ENCODE measurements at places on chromosomes 2 and 18.

GRCh38 chr18:53610957-53611356, 613.5 kb downstream of the MBD2 start:
- no peaks in the 10 kb centered on the region for H3K36me3 ChIP-seq
- H3K27me3 ChIP-seq, result no peaks in the 10 kb centered on the region
- no peaks in the 10 kb centered on the region for H3K4me1 ChIP-seq
- H3K27ac ChIP-seq, result no peak overlapping the region

GRCh38 chr2:36277146-36277808, 78.3 kb upstream of the CRIM1 start:
- H3K27ac ChIP-seq, result no peak overlapping the region
- H3K4me1 ChIP-seq, result no peaks in the 10 kb centered on the region
- no peaks in the 10 kb centered on the region for H3K27me3 ChIP-seq
- no peak overlapping the region for H3K4me3 ChIP-seq
- no peaks in the 10 kb centered on the region for H3K36me3 ChIP-seq
- DNase-seq, result peak; percentile 12

DNA sequence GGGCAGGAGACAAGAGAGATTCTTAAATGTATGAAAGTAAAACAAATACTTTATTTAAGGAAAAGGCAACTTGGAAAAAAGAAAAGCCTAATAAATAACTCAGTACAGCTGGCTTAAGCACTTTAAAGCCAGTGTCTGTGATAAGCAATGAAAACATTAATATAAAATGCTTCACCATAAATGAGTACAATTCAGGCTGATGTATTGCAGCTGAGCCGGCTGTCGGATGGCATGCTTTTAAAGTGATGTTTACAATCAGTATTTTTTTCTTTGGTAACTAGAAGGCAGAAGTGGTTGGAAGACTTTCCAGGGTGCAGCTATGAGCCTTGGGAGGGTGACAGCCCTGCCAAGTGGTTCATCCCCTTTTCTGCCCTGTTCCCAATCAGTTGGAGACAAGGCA, 58.7 kb upstream of the CELF4 start:
- H3K36me3 ChIP-seq, result no peaks in the 10 kb centered on the region
- H3K4me3 ChIP-seq, result no peak overlapping the region
- no peaks in the 10 kb centered on the region for H3K4me1 ChIP-seq
- H3K27me3 ChIP-seq, result no peaks in the 10 kb centered on the region

- DNase-seq, result no peak
- H3K27me3 ChIP-seq, result no peaks in the 10 kb centered on the region
- H3K4me3 ChIP-seq, result no peak overlapping the region
- no peaks in the 10 kb centered on the region for H3K4me1 ChIP-seq
- no peak overlapping the region for H3K27ac ChIP-seq
Measured at GRCh38 chr2:126676221-126677175, 20.5 kb downstream of the GYPC start.

GRCh38 chr2:229780856-229781773, 66.8 kb upstream of the DNER start:
- H3K4me3 ChIP-seq, result no peak overlapping the region
- peaks cover 14% of the 10 kb centered on the region for H3K36me3 ChIP-seq
- peak; percentile 12 for DNase-seq
- no peaks in the 10 kb centered on the region for H3K27me3 ChIP-seq
- peaks cover 2% of the 10 kb centered on the region for H3K4me1 ChIP-seq
- H3K27ac ChIP-seq, result no peak overlapping the region

GRCh38 chr2:231523451-231524285, 6.6 kb downstream of the NMUR1 start:
- no peaks in the 10 kb centered on the region for H3K36me3 ChIP-seq
- no peak for DNase-seq
- no peak overlapping the region for H3K27ac ChIP-seq
- H3K4me1 ChIP-seq, result no peaks in the 10 kb centered on the region
- H3K27me3 ChIP-seq, result no peaks in the 10 kb centered on the region
- H3K4me3 ChIP-seq, result no peak overlapping the region

DNA sequence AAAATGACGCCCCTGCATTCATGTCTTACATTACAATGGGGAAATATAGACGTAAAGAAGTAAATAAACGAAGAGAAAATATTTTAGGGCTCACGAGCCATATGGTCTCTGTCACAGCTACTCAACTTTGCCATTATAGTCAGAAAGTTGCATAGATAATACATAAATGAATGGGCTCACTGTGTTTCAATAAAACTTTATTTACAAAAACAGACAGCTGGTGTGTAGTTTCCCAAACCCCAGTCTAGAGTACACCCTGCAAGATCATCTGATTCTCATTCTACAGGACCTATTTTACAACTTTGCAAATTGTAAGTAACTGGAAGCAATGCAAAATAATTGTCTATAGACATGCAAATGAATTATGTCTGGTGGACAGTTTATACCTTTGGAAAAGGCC, 57.5 kb downstream of the NOL10 start:
- H3K4me3 ChIP-seq, result no peak overlapping the region
- peaks cover 7% of the 10 kb centered on the region for H3K36me3 ChIP-seq
- H3K27me3 ChIP-seq, result no peaks in the 10 kb centered on the region
- H3K4me1 ChIP-seq, result no peaks in the 10 kb centered on the region
- DNase-seq, result no peak

DNA sequence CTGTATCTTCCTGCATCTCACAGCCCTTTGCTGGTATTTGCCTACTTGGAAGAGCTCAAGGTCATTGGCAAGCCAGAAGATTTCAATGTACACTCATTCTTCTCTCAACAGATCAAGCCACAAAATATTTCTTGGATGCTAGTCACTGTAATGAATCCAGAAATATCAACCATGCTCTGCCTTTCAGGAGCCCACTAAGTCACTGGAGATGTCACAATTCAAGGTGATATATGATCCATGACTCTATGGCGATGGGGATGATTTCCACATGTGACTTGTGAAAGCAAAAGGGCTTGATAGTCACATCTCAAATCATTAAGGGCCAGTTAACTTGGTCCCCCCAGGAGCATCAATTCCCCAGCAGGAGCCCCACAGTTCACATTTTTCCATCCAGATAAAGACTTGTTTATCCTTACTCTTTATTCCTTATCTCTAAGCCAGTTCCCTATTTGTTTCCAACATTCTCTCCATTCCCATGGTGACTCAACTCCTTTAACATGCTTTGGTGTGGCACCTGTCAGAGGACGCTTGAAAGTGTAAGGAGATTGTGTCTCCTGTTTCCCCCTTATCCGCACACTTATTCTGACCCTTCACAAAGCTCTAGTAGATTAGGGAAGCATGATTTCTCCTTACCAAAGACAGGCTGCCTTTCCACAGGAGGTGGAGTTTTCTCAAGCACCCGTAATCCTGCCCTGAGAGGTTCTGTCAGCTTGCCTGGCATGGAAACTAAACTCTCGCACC, 15.8 kb downstream of the PKDCC start:
- no peak overlapping the region for H3K27ac ChIP-seq
- H3K4me1 ChIP-seq, result no peaks in the 10 kb centered on the region
- DNase-seq, result no peak
- H3K4me3 ChIP-seq, result no peak overlapping the region
- no peaks in the 10 kb centered on the region for H3K36me3 ChIP-seq

DNA sequence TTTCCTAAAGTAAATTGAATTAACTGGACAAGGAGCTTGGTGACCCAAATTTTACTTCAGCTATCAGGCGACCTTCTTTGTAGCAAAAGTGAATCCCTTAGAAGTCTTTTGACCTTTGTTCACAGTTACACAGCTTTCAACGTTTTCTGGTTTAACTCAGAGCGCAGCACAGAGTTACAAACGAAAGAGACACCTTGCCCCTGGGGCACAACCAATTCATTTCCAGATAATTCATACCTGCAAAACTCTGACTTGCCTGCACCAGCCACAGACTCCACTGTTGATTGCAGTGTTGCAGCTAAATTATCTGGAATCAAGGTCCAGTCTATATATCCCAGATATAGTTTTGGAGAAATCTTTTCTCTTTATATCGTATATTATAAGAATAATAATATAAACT, 358.6 kb upstream of the VWC2L start:
- H3K27me3 ChIP-seq, result no peaks in the 10 kb centered on the region
- no peak overlapping the region for H3K4me3 ChIP-seq
- H3K4me1 ChIP-seq, result no peaks in the 10 kb centered on the region
- no peak for DNase-seq
- H3K36me3 ChIP-seq, result no peaks in the 10 kb centered on the region

- no peaks in the 10 kb centered on the region for H3K4me1 ChIP-seq
- H3K27me3 ChIP-seq, result 0 out of 2 replicates have a peak, but pooled peaks cover 6% of the 10 kb centered on the region
- H3K27ac ChIP-seq, result no peak overlapping the region
- no peak for DNase-seq
- H3K36me3 ChIP-seq, result no peaks in the 10 kb centered on the region
Measured at GRCh38 chr2:205352593-205352992, 329.7 kb upstream of the NRP2 start.

- no peak overlapping the region for H3K27ac ChIP-seq
- H3K36me3 ChIP-seq, result no peaks in the 10 kb centered on the region
- no peaks in the 10 kb centered on the region for H3K27me3 ChIP-seq
Measured at GRCh38 chr18:33532978-33533377, 45.0 kb upstream of the ASXL3 start.

GRCh38 chr2:223166215-223166493, 114.2 kb downstream of the KCNE4 start:
- H3K4me1 ChIP-seq, result no peaks in the 10 kb centered on the region
- H3K27ac ChIP-seq, result no peak overlapping the region

DNA sequence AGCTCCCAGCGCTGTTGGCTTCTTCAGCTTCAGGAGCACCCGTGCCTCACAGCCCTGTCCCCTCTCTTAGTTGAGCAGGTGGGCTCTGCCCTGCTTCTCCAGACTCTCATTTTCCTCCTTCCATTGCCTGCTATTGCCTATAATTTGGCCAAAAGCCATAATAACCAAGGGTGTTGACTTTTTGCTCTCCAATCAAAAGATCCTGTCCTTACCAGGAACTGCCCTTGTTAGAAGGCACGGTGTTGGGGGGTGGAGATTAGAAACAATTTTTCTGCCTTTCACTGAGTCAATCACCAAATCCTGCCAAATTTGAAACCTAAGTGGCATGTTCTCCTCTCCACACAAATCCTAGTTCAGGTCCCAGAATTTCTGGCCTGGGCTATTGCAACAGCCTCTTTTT, 16.7 kb upstream of the PDIA6 start:
- no peaks in the 10 kb centered on the region for H3K36me3 ChIP-seq
- H3K27me3 ChIP-seq, result no peaks in the 10 kb centered on the region
- no peak overlapping the region for H3K27ac ChIP-seq
- no peak for DNase-seq
- no peaks in the 10 kb centered on the region for H3K4me1 ChIP-seq
- H3K4me3 ChIP-seq, result no peak overlapping the region

DNA sequence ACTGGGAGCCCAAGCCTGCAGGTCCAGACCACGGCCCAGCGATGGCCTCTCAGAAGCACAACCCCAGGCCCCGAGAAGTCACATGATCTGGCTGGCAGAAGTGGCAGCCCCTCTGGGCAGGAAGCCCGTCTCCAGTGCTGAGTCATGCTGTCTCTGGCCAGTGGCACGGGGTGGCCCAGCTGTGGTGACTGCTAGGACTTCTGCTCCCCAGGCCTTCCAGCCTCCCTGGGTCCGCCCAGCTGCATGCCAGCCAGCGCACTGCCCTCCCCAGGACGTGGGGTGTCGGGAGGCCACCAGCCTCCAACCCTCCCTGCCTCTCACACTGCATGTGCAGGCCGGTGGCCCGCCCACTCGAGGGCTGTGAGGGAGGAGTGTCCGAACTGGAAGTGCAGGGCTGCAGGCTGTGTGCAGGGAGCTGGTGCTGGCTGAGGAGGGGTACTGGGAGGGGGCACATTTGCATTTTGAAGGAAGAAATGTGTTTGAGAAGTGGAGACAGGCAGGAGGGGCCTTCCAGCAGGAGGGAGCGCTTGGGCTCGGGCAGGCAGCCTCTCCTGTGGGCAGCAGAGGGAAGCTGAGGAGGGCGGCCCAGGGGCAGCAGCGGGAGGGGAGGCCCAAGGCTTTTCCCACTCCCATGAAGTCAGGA, 17.0 kb upstream of the HPCAL1 start:
- H3K4me3 ChIP-seq, result no peak overlapping the region
- no peaks in the 10 kb centered on the region for H3K27me3 ChIP-seq
- H3K36me3 ChIP-seq, result no peaks in the 10 kb centered on the region
- peak; percentile 71 for DNase-seq

DNA sequence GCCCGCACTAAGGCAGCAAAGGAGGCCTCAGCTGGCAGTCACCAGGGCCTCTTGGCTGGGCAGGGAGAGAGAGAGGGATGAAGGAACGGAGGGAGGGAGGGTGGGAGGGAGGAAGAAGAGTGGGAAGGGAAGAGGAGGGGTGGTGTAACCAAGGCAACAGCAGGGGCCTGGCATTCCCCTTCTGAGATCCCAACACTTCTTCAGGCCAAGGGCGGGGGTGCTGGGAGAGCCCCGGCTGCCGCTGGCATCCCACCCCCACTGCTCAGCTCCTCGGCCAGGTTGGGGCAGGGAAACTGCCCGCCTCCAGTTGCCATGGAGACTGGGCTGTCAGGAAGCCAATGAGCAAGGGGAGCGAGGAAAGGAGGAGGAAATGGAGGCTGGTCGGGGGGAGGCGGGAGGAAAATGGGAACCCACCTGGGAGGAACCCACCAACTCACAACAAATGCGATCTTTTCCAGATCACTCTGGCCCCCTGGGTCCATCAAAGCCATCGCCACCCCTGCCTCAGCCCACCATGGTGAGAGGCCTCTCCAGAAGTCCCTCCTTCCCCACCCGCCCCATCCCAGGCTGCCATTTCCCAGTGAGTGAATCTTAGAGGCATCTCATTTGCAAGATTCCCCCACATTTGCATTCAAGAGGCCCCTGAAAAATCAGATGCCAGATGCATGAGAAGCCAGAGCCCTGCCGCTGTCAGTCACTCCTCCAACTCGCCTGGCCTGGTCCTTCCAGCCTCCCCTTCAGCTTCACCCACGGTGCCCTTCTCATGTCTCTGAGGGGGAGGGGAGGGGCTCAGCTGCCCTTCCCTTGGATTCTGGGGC, 12.4 kb downstream of the SH2D6 start:
- H3K4me3 ChIP-seq, result no peak overlapping the region
- no peaks in the 10 kb centered on the region for H3K36me3 ChIP-seq
- H3K4me1 ChIP-seq, result peaks cover 49% of the 10 kb centered on the region
- H3K27ac ChIP-seq, result no peak overlapping the region

- no peak overlapping the region for H3K4me3 ChIP-seq
- no peaks in the 10 kb centered on the region for H3K4me1 ChIP-seq
- no peaks in the 10 kb centered on the region for H3K27me3 ChIP-seq
- no peak overlapping the region for H3K27ac ChIP-seq
- DNase-seq, result no peak
Measured at GRCh38 chr2:240479111-240479501, 43.6 kb downstream of the GPC1 start.

DNA sequence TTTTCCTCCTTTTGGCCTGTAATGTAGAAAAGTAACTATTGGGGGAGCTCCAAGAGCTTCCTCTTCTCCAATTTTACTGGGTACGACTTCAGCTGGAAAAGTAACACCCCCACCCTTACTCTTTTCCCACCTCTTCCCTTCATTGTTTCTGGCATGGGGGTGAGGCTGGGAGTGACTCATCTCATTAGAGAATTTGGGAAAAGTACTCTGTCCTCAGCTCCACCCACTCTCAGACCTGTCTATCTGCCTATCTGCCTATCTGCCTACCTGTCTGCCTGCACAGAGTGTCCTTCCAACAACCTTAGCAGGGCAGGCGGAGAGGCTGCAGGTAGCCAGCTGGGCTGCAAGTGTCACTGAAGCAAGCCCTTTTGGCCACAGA, 93.6 kb downstream of the EPHA4 start:
- H3K36me3 ChIP-seq, result no peaks in the 10 kb centered on the region
- no peak overlapping the region for H3K27ac ChIP-seq
- no peak for DNase-seq
- no peak overlapping the region for H3K4me3 ChIP-seq
- peaks cover 3% of the 10 kb centered on the region for H3K4me1 ChIP-seq

Measured in HCT116 (cell line).